ENCODE measurements at places on chromosomes 3 and 15.
A peak's percentile ranks its signal among the peaks of the same experiment; 100 is the strongest.

GRCh38 chr15:63407612-63408011 is 26.0 kb upstream of the CA12 start:
- no peak for DNase-seq

- DNase-seq = no peak
These were observed 52.0 kb downstream of the ILDR1 start for GRCh38 chr3:121970047-121970446.

GRCh38 chr3:46517016-46517783 is 19.4 kb downstream of the RTP3 start:
- DNase-seq = no peak

- no peak for DNase-seq
These were observed 275.4 kb downstream of the NEK10 start for GRCh38 chr3:27093771-27094170.

DNA sequence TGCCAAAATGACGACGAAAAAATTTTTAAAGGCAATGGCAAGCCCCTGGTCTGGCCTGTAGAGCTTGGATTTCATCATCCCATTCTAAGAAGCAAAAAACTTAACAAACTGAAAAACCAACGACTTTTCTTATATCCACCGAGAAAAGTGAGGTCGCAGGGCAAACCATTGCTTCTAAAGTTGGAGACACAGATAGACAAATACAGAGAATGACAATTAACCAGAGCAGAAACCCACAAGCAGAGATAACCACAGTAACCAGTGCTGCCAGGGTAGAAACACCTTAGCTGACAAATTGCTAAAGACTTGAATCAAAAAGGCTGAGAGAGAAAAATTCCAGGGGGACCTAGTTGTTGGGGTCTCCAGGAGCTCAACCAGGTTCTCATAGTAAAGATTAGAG is 386.5 kb upstream of the SGO1 start:
- DNase-seq = no peak

DNA sequence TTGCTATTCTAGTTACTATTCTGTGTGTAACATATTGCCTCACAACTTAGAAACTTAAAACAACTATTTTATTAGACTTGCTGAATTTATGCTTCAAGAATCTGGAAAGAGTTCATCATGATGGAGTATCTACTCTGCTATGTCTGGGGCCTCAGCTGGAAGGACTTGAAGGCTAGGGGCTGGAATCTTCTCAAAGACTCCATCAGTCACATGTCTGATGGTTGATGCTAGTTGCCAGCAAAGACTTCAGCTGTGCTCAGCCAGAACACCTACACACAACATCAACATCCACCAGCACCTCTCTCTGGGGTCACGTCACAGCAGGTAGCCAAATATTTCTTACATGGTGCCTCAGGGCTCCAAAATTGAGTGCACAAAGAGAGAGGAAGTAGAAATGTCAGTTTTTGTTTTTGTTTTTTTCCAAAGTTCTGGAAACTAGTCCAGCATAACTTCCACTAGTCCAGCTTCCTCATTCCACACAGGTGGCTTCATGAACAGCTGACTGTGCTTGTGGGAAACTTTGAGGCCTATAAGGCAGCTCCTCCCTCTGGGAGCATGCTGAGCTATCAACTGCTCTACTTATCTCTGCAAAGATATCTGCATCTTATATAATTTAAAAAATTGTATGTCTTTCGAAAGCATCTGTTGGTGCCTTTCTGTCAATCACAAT is 325.4 kb upstream of the AGTR1 start:
- DNase-seq = no peak

GRCh38 chr3:54853573-54854404 is 74.1 kb downstream of the LRTM1 start:
- peak; percentile 76 for DNase-seq

- DNase-seq = no peak
These were observed 560.1 kb downstream of the MCTP2 start for GRCh38 chr15:94791510-94791909.

DNA sequence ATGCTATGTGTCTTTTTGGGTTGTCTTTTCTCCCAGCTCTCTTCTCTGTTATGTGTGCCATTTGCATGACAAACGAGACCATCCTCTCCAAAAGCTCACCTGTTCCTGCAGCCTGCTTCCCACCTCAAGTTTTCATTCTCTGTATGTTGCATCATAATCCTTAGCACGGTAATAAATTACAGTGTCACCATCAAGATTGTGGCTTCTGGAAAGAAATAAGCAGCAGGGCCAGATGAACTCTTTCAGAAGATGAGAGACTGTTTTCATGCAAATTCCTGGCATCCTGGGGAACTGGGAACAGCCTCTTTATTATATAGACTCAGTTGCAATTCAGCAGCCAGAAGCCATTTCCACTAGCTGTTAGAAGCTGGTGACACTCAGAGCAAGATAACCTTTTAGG is 436.7 kb downstream of the EPHB1 start:
- DNase-seq = no peak

GRCh38 chr3:64138656-64139375 is 86.5 kb downstream of the PRICKLE2 start:
- no peak for DNase-seq

DNA sequence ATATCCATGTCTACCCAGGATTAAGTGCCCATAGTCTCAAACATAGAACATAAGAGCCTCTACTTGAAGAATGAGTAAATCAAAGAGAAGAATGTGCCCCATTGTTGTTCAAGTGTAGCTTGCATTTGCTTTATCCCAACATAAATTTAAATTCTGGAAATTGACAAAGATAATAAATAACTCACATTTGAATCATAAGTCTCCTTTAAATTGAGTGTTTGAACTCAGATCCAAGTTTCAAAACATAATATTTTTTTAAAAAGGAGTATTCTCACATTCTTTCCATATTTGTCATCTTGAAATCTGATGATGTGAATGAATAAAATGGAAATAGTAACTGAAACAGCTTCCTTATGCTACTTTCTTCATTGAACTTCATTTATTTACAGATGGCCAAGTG is 135.2 kb downstream of the MECOM start:
- DNase-seq = no peak

DNA sequence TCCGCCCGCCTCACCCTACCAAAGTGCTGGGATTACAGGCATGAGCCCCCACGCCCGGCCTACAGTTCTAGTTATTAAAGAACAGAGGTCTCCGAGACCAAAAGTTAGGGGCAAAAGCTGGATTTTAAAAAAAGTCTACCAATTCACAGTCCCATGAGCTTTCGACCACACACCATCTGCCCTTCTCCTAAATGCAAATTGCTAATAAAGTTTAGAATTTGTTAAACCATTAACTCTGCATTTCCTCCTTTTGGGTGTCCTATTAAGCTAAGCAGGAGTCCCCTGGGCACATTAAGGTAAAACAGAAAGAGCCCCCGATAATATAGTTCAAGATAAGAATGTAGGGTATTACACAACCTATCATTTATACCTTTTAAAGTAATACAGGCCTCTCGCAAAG is 322.7 kb downstream of the FOXP1 start:
- no peak for DNase-seq

DNA sequence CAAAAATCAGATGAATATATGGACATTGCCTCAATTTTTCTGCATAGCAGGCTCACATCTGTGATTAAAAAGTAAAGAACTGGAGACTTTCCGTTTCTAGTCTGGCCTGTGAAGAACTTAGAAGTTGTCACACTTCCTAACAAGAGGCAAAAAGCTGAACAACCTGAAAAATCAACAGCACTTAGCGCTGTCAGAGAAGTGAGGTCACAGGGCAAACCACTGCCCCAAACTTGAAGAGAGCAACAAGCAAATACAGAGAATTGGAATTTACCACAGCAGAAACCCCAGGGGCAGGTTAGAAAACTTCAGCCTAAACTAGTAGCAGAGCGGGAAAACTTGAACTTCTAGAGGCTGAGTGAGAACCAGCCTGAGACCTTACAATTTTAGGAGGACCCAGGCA is 38.9 kb downstream of the CCDC54 start:
- DNase-seq = no peak

Measured in stimulated activated CD8-positive, alpha-beta memory T cell treated with anti-CD3 and anti-CD28 coated beads, Interleukin-4, amount 100 ng/mL, for 48 hours (primary cell).